Stimulated activated CD4-positive, alpha-beta T cell treated with anti-CD3 and anti-CD28 coated beads, TNF-alpha, amount 100 ng/mL, for 4 hours (primary cell): ENCODE measurements at places on chromosomes 16 and 17.

GRCh38 chr16:15949210-15950160, at the start of gene ABCC1:
Gene ABCC1 (plus strand): TSS chr16:15949616. CDS start chr16:15949752, 136 bp downstream.
- peak; percentile 45 for DNase-seq

DNA sequence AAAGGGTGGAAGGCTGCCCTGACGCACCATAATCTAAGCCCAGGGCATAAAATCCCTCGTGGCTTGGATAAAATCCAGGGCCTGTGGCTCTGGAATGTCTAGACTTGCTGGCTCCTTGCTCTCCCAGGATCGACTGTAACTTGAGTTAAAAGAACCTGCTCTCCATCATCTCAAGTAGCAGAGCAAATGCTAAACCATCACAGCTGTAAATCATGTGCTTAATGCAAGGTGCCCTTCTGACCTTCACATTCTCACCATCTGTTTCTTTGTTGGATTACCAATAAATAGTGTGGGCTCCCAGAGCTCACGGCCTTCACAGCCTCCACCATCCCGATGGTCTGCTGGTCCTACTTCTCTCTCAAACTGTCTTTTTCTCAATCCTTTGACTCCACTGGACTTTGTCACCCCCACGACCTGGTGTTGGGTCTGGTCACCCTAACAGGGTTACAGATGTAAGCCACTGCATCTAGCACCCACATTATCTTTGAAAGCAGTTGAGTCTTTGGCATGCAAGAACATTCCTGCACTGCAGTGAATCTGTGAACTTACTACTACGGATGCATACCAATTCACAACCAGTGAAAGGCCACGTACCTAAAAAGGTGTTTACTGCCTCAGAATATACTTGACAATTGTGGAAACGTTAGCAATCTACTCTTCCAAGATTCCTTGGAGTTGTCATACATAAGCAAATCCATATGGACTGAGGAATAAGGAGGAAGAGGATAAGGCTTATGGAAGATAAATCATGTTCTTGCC, 15.3 kb downstream of the RSL1D1 start:
- DNase-seq, result no peak

DNA sequence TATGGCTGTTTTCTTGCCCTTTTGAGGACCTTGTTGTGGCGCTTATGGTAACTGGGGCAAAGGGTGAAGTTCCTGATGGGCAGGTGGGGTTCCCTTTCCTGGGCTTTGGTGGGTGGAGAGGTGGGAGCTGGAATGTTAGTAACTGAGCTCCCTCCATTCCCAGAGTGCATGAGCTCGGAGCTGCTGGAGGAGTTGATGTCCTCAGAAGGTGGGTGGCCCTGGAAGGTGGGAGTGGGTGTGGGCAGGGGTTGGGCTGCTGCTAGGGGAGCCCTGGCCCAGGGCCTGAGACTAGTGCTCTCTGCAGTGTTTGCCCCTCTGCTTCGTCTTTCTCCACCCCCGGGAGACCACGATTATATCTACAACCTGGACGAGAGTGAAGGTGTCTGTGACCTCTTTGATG, 1.2 kb upstream of the ELMO3 start:
- no peak for DNase-seq

DNA sequence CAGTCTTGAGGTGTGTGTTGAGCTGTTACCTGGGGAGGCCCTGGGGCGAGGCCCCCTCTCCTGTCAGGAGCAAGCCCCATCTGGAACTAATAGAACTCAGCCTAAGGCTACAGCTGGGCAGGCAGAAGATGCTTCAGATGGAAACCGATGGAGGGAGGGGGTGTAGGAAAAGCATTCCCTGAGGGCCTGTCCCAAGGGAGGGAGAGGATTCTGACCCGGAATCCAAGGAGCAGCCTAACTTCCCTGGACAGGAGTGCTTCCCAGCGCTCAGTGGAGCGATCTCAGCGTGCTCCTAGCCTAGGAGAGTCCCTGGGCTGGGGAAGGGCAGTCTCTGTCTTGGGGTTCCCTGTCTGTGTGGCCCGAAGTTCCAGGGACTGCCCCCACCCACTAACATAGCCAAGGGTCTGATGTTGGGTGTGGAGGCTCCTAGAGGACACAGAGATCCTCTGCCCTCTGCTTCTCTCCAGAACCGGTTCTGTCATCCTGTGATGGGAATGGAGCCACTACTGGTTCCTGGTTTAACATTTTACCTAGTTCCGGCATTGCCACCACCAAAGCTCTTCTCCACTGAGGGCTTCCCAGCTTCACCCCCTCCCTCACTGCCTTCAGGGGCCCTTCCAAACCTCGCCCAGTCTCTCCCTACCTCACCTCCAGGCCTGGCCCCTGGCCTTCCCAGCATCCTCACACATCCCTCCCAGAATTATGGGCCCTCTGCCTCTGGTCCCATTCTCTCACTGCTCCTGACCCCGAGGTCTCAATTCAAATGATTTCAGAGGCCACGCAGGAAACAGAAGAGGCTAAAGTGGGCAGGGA, 58.7 kb downstream of the RTN4RL1 start:
- no peak for DNase-seq

GRCh38 chr16:4385066-4385788, 13.6 kb downstream of the VASN start:
- no peak for DNase-seq

DNA sequence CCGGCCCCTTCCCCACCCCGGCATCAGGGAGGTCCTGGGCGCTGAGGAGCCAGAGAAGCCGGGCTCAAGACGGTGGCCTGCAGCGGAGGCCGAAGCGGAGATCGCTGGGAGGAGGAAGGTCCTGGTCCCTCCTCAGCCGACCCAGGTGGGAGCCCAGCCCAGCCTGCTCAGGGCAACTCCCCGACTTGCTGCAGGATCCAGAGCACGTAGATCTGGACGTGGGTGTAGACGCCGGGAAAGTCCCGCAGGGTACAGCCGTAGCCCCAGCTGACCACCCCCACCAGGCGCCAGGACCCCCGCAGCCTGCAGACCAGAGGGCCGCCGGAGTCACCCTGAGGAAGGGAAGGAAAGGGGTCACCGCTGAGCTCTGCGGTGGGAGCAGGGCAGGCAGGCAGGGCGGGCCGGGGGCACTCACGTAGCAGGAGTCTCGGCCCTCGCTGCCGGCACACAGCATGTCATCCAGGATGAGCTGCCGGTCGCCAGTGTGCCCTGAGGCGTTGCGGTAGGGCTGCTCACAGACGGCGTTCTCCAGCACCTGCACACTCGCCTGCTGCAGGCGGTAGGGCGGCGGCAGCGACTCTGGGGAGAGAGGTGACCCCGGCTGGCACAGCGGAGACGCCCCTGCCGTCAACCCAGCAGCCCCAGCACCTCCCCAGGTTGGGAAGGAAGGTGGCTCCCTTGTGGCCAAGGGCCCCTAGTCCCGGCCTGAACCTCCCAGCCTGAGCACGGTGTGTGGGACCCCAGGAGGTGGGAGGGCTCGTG, 5.4 kb downstream of the TPSD1 start:
- DNase-seq, result no peak

- DNase-seq, result no peak
These were observed 38.5 kb downstream of the PIEZO1 start for GRCh38 chr16:88746506-88746905.

- no peak for DNase-seq
These were observed 44.9 kb downstream of the ABCA5 start for GRCh38 chr17:69282002-69282401.

GRCh38 chr16:89981414-89981813, 32.9 kb downstream of the DEF8 start:
- DNase-seq, result no peak

DNA sequence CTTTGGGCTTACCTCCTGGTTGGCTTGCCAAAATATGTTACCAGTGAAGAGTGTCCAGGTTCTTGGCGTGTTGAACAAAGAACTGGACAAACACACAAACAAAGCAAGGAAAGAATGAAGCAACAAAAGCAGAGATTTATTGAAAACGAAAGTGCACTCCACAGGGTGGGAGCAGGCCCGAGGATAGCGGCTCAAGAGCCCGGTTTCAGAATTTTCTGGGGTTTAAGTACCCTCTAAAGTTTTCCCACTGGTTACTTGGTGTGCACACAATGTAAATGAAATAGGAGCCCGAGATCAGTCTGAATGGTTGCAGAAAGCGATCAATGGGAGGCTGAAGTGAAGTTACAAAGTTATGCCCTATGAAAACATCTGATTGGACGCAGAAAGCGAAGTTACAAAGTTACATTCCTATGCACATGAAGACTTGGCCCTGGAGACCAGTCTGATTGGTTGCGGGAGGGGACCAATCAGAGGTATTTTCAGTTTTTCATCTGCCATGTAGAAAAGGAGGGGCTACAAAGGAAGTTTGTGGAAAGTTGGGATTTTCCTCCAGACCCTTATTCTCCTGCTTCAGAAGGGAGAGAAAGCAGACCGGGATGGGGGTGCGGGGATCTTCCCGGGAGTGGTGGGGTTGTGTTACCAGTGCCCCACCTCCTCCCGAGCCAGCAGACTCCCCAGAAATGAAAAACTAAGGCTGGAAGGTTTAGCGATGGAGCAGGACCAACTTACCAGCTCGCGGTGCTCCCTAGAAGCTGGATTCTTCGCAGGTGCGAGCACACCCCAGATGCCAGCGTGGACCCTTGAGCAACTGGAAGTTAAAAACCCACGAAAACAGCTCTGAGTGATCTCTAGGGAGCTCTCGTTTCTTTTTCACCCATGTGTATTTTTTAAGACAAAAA, at the start of gene SLFN12:
Gene SLFN12 (minus strand): TSS at position 325 of the 899 bp plus-strand sequence. CDS start 9,472 bp downstream, outside the sequence.
- no peak for DNase-seq

GRCh38 chr17:21381076-21381706, 5.0 kb downstream of the KCNJ12 start:
- DNase-seq, result no peak

DNA sequence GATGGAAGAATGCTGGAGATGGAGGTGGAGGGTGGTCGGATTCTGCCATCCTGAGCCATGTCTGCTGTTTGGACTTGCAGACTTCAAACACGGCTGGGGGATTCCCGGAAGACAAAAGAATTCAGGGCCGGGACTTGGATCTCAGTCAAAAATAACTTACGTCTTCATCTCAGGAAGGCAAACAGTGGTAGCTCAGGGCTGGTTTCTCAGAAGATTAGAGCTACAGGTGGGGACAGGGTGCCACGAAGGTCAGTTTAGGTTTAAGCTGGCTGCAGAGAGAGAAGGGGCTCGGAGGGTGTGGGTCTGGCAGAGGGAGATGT, 4.3 kb upstream of the RHBDL3 start:
- DNase-seq, result no peak

- DNase-seq, result no peak
These were observed 2.6 kb downstream of the STAC2 start for GRCh38 chr17:39222866-39223834.

DNA sequence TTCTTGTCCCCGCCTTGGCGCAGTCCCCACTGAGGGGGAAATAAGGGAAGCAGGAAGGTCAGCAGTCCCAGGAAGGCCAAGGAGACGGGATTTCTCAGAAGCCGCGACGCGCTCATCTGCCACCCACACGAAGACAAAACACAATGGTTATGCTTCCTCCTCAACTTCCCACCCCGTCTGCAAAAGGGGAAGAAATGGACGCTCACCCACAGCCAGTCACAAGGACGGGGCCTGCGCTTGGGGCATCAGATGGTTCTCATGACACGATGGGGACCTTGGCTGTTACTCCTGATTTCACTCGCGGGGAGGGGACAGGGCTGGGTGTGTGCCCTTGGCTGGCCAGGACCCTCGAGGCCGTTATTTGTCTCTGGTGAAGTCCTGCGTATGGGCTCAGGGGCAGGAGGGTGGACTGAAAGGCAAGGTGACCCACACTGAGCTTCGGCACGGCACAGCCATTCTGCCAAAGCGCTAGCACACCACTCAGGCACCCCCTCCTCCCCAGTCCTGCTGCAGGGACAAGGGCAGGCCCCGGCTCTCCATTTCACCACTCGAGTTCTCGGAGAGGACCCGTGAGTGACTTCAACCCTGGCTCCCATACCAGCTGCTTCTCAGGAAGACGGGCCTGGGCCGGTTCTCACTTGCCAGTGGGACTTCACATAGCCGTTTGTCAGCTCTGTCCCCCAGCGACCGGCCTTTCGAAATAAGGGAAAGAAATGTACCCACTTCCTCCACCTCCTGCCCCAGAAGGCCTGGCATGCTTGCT, 84.5 kb downstream of the ABR start:
- no peak for DNase-seq

DNA sequence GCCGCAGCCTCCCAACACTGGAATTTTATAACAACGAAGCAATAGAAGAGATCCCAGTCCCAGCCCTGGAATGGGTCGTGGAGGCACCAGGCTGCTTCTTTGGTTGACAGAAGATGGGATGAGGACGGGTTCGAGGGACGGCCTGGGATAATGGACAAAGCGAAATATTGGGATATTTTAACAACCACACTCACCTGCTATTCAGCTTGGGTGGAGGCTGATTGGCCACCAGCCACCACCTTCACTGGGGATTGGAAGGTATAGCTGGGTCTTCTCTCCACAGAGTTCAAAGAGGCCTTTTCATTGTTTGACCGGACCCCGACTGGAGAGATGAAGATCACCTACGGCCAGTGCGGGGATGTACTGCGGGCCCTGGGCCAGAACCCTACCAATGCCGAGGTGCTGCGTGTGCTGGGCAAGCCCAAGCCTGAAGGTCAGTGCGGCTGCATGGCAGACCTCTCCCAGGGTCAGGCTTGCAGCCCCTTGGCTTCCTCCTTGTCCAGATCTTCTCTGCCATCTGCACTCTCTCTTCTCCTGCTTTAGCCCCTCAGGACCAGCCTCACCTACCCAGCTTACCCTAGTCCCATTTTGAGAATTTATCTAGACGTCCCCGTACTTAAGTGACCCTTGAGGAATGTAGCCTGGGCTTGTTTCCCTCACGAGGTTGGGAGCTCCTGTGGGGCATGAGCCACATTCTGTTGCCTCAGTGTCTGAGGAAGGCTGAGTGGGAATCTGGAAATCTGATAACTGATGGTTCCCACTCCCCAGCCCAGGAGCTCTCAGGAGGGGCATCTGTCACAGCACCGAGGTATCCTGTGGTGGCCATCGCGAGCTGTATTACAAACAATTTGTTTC, 10.7 kb downstream of the MYL4 start:
- no peak for DNase-seq

DNA sequence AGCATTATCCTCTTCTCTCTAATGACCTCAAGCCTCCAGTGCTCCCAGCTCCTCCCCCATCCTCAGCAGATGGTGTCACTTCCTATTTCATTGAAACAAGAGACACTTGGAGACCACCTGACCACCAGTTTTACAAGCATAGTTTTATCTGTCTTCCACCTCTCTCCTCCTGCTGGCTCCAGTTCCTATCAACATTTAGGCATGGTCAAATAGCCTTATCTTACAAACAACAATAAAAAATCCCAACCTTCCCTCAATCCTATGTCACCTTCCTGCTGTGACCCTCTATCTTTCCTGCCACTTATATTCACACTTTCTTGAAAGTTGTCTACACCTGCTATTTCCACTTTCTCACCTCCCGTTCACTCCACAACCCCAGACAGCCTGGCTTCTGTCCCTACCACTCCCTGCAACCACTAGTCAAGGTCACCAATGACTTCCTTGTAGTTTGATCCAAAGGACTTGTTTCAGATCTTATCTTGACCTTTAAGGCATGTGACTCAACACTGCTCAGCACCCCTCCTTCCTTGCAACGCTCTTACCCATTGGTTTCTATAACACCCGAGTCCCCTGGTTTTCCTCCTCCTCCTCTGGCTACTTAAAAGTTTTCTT, 4.3 kb upstream of the NTN1 start:
- no peak for DNase-seq

DNA sequence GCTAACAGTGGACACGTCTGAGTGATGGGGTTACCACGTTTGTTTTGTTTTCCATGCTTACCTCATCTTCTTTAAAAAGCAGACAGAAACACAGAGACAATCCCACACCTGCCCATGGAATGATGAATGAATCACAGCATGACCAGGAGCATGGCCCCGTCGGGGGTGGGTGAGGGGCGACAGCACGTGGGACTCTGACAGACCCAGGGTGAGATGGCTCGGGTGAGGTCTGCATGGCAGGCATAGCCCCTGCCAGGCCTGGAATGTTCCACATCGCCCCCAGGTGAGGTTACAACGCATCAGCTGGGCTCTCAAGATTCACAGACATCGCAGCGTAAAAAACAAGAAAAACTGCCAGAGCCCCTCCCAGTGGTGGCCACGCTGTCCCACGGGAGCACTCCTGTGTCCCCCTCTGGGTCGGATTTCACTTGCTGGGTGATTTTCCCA, 18.1 kb downstream of the SLC7A5 start:
- DNase-seq, result no peak
